Stimulated activated CD8-positive, alpha-beta memory T cell treated with anti-CD3 and anti-CD28 coated beads, Interleukin-12 subunit alpha, Interleukin-12 subunit beta, amount 100 ng/mL, for 4 hours (primary cell): ENCODE measurements at places on chromosomes 5 and 9.

DNA sequence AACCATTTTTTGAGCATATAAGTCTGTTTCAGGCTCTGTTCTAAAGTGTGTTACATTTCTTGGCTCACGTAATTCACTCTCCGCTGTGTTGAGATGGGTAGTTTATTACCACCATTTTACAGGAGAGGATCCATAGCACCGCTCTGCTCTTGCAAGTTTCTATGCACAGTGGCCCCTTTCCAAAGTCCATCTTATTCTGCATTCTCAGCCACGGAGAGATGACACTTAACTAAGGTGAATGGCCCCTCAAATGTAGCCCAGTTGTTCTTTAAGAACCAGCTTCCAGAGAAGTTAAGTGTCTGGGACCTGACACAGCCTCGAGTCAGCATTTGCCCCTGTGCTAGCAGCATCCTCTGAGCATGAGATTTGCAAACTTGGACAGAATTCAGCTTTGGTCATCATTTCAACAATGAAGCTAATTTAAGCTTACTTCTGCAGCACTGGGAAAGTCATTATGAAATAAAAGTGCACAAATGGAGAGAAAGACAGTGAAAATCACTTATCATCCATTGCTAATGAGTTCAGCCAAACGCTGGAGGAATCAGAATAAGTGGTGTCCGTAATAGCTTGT is 61.9 kb downstream of the FAM78A start:
- DNase-seq: no peak

DNA sequence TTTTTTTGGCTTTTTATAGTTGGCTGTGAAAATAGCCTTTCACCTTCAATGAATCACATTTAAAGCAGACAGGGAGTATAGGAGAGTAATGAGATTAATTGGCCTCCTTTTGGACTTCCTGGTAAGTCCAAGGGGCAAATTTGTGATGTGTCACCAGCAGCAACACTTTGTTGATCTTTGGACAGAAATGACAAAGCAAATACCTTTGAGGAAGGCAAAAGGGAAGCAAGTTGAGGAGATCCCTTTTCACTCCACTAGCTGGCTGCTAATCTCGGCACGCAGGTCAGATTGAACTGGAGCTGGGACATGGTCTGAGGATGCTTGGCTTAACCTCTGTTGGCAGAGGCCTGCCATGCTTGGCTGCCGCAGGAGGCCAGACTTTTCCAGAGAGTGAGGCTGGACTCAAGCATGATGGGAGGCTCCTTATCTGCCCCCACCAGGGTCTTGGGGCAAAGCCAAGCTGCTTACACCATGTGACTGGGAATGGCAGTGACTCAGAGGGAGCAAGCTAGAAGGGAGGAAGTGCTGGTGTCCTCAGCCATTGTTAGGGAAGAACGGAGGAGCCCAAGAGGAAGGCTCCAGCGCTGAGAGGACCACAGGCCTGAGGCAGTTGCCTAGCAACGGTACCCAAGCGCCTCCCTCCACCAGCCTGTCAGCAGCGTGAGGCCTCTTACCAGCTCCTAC is 174.5 kb upstream of the MAP1B start:
- DNase-seq: no peak

GRCh38 chr5:139147483-139148087 is 50.6 kb downstream of the SIL1 start:
- DNase-seq: no peak

DNA sequence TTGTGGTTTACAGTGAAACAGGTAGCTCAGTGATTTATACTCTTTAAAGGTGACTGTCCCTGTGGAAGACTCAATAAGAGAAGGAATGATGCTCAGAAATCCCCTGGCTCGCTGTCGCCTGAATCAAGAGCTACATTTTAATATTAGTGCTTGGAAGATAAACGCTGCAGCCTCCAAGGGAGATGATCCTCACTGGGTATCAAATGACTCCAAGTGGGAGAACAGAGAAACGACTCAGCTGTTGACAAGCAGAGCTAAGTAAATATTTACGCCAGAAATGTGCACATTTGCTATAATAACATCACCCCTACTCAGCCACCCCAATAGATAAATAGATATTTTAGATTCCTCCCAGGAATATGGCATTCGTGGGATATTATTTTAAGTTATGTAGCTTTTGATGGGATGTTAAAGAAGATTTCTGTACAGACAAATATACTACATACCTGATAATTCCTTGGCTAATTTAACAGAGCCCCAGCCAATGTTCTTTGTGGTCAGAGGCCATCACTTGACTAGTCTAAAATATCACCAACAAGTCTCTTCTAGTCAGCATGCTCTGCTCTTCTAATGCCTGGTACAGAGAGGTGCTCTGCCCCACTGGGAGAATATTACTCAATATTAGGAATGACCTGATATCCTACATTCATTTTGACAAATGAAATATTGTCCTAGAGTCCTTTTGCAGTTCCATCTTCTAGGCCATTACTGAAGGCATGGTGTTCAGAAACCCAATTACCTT is 18.3 kb upstream of the CCDC192 start:
- no peak for DNase-seq

GRCh38 chr5:133992429-133993155 is 12.2 kb downstream of the VDAC1 start:
- DNase-seq: no peak

DNA sequence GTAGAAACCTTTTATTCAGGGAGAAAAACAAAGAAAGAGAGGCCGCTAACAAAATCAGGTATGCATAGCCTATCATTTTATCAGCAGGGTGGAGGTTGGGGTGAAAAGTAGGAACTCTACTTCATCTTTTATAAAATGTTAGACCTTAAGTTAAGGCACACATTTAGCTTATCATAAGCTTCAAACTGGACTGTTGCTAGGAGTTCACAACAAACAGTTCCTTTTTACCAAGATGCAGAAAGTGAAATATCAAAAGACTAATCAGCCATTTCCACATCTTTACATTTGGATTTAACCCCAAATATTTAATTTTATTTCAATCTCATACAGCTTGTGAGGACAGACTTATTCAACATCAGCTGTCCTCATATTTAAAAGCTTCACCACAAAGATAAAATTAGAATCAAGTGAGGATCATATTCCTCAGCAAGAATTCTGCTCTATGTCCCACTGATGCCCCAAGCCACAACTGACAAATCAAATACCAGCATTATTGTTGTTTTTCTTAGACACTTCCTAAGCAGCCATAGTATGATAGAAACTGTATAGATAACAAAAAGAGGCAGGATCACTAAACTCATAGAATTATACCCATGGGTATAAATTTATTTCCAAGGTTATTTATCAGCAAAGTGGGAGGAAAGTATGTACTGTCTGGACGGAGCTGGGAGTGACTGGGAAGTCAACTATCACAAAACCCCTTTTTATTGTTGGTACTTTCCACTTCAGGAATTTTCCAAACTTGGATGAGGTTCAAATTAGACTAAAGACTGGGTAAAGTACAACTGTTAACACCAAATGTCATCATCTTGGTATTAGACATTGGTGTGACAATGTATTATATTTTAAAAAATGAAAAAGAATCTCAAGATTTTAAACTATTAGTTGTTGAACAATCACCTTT is 29.9 kb upstream of the MYOT start:
- no peak for DNase-seq

GRCh38 chr9:75448281-75448680 is 360.0 kb downstream of the OSTF1 start:
- DNase-seq: no peak

GRCh38 chr5:58048954-58049353 is 410.9 kb downstream of the PLK2 start:
- no peak for DNase-seq

- no peak for DNase-seq
These were observed 13.9 kb downstream of the PTAR1 start for GRCh38 chr9:69745716-69746437.

GRCh38 chr5:142908659-142909058 is 138.5 kb downstream of the ARHGAP26 start:
- no peak for DNase-seq

- no peak for DNase-seq
These were observed 121.8 kb upstream of the TMEM161B start for GRCh38 chr5:88390481-88390880.

GRCh38 chr5:61277190-61277589 is 54.9 kb upstream of the ZSWIM6 start:
- DNase-seq: no peak

DNA sequence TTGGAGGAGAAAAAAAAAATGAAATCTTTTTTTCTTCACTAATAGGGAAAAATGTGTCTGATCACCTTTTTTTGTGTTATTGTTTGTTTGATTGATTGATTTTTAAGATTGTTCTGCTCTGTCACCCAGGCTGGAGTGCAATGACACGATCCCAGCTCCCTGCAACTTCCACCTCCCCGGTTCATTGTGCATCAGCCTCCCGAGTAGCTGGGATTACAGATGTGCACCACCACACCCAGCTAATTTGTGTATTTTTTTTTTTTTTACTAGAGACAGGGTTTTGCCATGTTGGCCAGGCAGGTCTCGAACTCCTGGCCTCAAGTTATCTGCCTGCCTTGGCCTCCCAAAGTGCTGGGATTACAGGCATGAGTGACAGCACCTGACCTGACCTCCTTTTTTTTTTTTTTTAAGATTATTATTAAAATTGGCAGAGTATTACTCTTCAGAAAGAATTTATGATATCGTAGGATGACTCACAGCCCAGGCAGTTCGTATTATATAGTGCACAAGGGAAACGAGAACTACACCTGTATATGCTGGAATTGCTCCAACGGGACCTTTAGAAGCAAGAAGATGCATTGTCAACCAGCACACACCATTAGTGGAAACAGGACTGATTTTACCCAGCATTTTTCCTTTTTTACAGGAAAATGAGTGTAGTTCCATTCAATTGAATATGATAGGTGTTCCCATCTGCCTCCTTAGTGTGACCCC is 27.7 kb downstream of the FUBP3 start:
- DNase-seq: no peak

DNA sequence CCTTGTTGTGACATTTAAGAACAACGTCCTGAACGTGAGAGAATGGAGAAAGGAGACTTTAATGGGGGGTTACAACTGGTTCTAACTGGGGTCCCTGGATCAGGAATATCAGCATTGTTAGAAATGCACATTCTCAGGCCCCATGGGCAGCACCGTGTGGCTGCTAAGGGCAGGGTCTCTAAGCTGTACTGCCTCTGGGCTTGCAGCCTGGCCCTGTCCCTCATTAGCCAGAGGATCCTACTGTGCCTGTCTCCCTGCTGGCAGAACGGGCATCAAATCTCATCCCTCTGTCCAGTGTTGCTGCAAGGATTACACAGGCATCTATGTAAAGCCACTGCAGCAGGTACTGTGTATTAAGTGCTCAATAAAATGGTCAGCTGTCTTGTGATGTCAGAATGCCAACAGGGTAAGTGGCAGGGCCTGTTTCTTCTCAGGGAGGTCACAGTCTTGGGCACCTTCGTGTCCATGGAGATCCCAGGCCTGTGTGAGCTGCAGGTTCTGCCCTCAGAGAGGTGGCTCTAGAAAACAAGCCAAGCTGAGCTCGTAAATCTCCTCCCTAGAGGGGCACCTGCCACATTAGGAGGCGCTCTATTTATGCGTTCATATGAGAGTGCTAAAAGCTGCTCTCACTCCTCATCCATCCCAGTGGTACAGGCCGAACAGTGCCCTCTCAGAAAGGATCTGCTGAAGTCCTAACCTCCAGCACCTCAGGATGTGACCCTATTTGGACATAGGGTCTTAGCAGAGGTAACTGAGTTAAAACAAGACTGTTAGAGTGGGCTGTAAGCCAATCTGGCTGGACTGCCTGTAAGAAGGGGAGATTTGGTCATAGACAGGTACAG is 210.5 kb downstream of the GADD45G start:
- DNase-seq: no peak
